Cortex of kidney (tissue), 1 donor: ENCODE measurements at places on chromosomes 16 and 17.

DNA sequence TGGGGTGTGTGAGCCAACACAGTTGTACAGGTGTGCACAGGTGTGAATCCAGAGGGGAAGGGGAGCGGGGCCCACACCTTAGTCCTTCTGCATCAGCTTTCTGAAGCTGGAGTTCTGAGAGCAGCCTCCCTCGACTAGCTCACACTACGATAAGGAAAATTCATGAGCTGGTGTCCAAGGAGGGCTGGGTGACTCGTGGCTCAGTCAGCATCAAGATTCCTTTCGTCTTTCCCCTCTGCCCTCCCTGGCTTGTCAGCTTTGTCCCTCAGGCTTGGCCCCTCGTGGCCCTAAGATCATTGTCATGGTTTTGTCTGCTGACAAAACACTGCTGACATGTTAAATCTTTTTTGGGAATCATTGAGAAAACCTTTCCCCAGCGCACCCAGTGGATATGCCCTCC is 47.5 kb downstream of the OR1D5 start:
- no peak for DNase-seq

GRCh38 chr17:33966410-33967059 is 288.6 kb upstream of the CCL2 start:
- DNase-seq: no peak

DNA sequence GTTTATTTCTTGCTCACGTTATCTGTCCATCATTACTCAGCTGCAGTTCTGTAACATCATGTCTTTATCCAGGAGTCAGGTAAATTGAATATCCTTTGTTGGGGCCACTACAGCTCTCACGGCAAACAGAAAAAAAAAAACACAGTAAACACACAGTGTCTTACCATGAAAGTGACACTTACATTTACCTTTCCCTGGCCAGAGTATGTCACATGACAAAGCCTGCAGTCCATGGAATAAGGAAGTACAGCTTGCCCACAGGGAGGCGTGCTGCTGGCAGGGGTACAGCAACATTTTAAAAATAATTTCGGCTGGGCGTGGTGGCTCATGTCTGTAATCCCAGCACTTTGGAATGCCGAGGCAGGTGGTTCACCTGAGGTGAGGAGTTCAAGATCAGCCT is 85.7 kb upstream of the HS3ST4 start:
- DNase-seq: no peak

DNA sequence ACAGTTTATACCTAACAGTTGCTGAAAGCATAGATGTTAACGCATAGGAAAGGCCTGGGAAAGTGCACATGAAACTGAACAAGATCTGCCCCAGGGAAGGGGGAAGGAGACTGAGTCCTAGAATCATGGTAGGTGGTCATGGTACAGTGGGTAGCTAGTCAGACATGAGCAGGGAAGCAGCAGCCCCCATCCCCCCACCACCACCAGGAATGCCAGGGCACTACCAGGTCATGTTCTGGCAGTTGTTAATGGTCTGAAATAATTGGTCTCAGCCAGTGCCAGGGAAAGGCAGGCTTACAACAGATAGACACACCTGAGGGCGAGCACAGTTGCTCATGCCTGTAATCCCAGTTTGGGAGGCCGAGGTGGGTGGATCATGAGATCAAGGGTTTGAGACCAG is 185.2 kb downstream of the CPPED1 start:
- DNase-seq: no peak

DNA sequence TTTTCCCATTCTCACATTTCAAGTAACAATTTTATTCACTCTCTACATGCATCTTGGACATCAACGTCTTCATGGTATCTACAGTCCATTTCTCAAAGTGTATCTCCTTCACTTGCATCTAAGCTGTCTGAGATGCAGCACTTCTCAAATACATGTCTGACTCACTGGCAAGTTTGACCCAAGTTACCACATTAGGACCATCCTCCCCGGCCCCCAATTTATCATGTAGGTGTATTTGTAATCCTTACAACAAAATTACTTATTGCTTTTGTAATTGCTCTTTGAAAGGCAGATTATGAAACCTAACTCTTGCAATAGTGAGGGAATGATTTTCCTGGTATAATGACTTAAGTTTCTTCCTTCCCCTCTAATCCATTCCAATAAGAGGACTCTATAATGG is 28.9 kb upstream of the ULK2 start:
- DNase-seq: no peak

- no peak for DNase-seq
Observed at GRCh38 chr17:19249681-19250080, 12.5 kb downstream of the EPN2 start.

GRCh38 chr17:80910043-80910442 is 81.6 kb upstream of the CHMP6 start:
- DNase-seq: no peak
